ENCODE measurements at places on chromosomes 5 and 9.

- no peak for DNase-seq
Measured at GRCh38 chr9:98321269-98321668, 65.8 kb upstream of the TBC1D2 start.

- peak; percentile 87 for DNase-seq
Measured at GRCh38 chr5:147453875-147454814, 55.7 kb downstream of the DPYSL3 start.

GRCh38 chr9:79598562-79599345 lies 27.0 kb downstream of the TLE4 start:
- DNase-seq, result no peak

DNA sequence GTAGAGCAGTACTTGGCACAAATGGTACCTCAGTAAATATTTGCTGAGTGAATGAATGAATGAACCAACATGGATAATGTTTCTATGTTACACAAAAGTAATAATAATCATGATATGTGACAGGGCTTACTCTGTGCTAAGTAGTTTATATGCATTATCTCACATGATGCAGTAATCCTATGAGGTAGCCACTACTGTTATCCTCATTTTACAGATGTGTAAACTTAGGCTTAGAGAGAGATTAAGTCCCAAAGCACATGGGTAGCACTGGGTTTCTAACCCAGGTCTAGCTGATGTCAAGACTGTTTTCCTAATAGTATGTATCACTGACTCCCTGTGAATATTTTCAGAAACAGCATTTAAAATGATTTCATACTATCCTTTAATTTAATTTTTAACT lies 44.1 kb upstream of the VDAC1 start:
- DNase-seq, result no peak

DNA sequence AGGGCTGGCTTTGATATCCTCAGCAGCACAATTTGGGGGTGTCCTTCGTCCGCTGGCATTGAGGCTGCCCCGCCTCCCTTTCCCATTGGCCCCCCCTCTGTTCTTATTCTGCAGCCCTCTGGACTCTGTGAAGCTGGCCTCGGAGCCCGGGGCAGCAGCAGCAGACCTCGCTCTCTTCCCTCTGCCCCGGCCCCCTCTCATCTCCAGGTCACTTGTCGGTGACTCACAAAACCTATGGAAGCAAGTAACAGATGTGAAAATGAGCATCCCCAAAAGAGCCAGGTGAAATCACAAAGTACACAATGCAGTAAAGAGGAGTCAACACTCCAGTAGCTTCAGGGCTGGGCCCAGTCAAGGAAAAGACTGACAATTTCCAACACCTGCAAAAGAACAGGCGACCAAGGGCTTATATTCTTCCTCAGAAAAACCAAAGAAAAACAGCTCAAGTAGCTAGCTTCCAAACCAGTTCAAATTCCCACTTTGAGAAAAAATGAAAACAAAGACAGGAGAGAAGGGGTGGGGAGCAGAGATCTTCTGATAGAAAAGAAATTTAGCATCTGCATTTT lies 97.5 kb downstream of the ZNF608 start:
- no peak for DNase-seq

DNA sequence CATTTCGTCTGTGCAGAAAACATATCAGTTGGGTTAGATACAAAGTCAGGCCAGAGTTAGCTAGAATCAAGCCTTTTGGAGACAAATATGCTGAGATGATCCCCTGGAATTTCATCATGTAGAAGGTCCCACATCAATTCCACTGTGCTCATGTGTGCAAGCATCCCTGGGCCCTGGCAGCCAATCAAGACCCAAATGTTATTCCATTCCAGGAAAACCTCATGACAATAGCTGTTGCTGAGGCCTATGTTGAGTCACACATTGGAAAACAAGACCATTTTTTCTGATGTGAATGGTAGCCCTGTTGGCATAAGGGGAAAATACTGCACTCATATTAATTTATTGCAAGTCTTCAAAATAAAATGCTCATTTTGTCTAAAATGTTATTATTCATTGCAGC lies 11.5 kb downstream of the SPOCK1 start:
- DNase-seq, result no peak

- DNase-seq, result peak; percentile 66
Measured at GRCh38 chr9:119968836-119969707, 599.8 kb upstream of the BRINP1 start.

DNA sequence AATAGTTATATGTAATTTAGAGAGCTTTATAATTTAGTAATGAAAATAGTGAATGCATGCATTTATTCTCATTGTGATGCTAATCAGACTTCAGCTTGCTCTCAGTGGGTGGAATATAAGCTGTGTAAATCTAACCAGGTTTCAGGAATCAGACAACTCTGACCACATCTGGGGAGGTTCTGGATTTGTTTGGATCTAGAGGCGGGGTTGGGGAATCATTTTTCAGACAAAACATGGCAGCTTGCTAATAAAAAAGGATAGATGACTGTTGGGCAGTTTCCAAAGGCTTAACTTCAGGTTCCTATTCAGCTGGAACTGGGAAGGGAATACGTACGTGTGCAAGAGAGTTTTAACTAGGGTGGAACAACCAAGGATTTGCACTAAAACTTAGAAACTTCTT lies 43.2 kb upstream of the MAMDC2 start:
- DNase-seq, result peak; percentile 12

- peak; percentile 95 for DNase-seq
Measured at GRCh38 chr5:90558344-90559192, at the start of gene ADGRV1. Gene ADGRV1 (plus strand): TSS chr5:90558797. CDS start chr5:90558896, 99 bp downstream.

GRCh38 chr9:70951749-70952727 lies 169.4 kb downstream of the TRPM3 start:
- no peak for DNase-seq

DNA sequence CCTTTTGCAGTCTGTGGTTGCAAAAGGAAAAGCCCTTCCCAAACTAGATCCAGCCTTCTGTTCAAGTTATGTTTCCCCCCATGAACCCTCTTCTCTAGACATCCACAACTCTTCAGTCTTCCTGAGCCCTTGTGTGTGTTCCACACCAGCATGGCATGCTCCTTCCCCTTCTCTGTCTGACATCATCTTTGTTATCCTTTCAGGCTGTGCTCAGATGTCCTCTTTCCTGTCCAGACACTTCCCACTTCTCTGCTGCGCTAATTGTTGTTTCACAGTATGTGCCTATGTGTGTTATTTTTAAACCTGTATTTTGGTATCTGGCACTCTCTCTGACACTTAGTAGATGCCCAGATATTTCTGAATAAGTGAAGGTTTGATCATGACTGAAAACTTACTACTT lies 38.2 kb downstream of the FOCAD start:
- DNase-seq, result no peak

- DNase-seq, result no peak
Measured at GRCh38 chr5:66197764-66198405, 53.8 kb downstream of the SREK1 start.

DNA sequence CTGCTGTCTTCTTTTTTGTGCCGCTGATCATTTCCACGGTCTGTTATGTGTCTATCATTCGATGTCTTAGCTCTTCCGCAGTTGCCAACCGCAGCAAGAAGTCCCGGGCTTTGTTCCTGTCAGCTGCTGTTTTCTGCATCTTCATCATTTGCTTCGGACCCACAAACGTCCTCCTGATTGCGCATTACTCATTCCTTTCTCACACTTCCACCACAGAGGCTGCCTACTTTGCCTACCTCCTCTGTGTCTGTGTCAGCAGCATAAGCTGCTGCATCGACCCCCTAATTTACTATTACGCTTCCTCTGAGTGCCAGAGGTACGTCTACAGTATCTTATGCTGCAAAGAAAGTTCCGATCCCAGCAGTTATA lies 17.1 kb downstream of the F2R start:
- no peak for DNase-seq

- peak; percentile 40 for DNase-seq
Measured at GRCh38 chr5:134184155-134185135, 7.7 kb upstream of the SKP1 start.

DNA sequence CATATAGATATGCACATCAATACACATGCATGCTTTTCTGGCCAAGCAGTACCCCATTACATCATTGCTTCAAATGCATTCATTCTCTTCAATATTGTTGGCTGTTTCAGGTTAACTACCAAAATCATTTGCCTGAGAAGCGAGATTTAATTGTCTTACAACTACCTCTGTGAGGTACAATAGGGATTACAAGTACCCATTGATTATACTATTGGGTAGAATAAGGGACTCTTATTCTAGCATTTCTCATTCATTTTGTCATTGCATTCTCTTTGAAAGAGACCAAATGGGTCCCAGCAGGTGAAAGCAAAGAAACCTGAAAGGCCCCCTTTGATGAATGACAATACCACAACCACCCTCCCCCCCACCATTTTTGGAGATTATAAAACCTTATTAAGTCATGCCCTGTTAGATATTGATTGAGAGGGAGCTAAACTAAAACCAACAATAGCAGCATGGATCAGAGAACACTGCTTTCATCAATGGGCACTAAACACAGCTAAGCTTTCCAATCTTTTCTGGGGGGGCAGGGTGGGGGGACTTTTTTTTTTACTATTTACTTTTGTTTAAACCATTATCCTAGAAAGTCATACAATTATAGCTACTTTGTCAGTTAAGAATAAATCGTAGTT lies 375.0 kb upstream of the CCNH start:
- peak; percentile 78 for DNase-seq

DNA sequence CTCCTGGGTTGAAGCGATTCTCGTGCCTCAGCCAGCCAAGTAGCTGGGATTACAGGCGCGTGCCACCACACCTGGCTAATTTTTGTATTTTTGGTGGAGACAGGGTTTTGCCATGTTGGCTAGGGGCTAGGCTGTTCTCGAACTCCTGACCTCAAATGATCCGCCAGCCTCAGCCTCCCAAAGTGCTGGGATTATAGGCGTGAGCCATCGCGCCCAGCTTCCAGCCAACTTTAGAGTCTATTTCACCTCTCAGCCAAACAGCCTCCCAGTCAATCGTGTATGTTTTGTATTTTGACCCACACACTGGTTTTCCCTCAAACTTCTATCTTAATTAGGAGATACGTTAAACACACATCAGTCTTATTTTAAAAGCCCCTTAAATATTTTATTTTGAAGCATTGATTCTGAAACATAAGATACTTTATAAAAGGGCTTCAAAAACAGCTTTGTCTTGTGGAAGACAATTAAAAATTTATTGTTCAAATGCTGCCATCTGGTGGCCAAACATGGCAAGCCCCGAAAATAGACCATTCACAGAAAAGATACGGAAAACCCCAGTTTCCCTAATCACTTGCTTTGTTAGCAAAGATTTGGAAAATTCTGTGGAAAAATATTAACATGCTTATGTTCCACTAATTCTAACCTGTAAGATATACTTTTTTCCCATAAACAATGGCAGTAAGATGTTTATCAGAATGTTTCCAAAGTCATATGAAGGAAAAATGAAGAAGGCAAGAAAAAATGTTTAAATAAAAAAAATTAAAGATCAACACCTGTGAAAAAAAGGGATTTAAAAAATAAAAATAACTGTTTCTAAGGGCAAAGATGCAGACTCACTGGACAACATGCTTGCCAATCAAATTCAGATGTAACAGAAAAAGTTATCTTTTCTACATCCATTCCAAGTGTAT lies 33.1 kb downstream of the APTX start:
- peak; percentile 52 for DNase-seq

DNA sequence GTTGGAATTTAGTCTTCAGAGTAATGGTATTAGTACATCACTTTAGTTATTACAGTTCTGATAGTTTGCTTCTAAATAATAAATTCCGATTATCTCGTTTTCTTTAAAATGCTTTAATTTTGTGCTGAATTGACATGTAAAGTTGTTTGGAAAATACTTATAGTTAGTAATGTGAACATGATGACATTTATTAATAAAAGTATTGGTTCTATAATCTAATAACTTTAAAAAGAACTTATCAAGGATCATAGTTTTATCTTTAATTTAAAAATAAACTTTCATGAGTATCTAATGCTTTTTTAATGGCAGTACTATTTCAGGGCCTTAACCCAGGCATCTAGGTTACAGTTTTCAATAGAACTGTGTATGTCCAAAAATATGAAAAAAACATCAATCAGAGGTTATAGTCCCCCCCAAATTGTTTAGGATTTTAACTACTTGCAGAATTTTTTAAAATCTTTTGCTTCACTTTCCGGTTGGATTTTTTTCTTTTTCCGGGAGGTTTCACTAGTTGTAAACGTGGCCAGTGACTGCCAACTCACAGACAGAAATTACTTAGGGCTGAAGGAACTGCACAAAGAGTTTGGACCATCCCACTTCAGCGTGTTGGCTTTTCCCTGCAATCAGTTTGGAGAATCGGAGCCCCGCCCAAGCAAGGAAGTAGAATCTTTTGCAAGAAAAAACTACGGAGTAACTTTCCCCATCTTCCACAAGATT lies 680 bp downstream of the GPX8 start:
- DNase-seq, result no peak

DNA sequence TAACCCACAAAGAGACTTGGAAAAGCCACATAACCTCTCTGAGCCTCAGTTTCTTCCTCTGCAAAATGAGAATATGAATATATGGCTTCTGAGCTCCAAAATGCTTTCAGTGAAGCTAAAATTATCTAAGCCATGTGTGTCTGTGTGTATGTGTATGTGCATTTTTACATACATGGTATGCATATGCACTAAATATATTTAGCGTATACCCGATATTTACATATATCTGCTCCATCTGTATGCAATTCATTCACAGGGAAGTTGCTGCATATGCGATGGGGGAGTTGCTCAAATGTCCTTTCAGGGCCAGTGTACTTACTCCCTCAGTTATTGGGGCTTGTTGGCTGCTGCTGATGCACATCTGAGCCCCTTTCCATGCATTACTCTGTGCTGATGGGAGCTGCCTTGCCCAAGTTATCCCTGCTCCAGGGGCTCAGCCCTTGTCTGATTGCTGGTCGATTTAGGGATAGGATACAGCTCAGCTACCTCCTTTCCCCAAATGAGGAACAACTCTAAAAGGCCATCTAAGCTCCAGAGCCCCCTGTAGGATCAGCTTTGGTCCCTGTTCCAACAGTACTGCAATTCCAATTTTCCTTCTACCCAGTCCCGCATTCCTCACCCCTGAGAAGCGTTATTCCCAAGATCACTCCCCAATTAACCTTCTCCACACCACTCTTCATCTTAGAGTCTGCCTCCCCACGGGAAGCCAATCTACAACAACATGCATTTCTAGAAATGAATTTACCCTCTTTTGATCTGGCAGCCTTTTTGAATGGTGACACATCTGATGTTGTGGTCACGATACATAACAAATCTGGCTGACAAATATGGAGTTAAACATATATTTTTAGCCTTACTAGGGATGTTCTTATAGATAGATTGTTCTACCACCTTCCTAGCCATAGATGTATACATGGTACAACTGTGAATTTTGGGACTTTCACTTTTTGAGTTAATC lies 15.9 kb downstream of the RHOBTB3 start:
- DNase-seq, result no peak

DNA sequence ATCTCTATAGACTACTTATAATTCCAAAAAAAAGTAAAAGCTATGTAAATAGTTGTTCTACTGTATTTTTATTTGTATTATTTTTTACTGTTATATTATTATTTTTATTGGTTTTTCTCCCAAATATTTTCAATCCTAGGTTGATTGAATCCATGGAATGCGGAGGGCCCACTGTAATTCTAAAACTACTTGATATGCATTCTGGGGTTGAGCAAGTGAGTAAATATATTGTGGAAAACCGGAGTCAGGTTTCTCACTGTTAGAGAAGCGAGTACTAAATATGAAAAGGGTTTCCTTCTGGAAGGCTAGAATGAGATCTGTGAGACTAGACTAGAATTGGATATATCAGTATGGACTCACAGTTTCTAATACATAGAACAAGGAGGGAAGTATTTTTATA lies 66.5 kb downstream of the FBXW11 start:
- no peak for DNase-seq

Data from NCI-H2081 (cell line).